ENCODE measurements at places on chromosomes 1 and 21.
A peak's percentile ranks its signal among the peaks of the same experiment; 100 is the strongest.

- DNase-seq: no peak
Observed at GRCh38 chr1:25728301-25728935, 71.6 kb upstream of the SELENON start.

- DNase-seq: no peak
Observed at GRCh38 chr1:1259951-1260600, 13.6 kb upstream of the C1QTNF12 start.

DNA sequence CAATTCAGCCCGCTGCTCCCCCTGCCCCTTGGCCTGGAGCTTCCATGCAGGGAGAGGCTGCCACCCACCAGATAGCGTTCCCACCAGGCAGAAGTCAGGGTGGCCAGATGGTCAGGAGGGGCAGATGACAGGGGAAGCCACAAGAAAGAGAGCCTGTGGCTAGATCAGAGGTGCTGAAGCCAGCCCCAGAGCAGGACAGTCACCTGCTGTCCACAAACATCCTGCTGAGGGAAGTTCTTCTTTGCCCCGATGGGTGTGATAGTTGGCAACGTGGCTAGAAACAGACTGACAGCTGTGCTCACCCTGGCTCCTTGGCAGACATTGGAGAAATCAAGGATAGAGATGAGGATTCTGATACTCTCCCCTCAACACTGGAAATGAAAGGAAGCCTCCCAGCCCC is 27.2 kb upstream of the SRP9 start:
- no peak for DNase-seq

DNA sequence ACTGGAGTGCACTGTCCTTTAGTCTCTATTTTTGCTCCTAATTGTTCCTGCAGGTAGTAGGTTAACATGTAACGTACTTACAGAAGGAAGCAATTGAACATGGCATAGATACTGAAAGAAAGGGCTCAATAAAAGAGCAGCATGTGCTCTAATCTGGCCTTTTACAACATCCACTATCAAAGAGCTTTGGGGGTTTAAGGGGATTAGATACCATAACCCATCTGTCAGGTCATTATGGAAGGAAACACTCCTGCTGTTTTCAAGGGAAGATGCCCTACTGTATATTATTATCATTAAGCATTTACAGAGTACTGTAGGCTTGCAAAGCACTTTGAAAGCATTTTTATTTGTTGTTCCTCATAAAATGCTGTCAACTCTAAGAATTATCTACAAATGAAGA is 152.8 kb downstream of the TTLL7 start:
- DNase-seq: no peak

DNA sequence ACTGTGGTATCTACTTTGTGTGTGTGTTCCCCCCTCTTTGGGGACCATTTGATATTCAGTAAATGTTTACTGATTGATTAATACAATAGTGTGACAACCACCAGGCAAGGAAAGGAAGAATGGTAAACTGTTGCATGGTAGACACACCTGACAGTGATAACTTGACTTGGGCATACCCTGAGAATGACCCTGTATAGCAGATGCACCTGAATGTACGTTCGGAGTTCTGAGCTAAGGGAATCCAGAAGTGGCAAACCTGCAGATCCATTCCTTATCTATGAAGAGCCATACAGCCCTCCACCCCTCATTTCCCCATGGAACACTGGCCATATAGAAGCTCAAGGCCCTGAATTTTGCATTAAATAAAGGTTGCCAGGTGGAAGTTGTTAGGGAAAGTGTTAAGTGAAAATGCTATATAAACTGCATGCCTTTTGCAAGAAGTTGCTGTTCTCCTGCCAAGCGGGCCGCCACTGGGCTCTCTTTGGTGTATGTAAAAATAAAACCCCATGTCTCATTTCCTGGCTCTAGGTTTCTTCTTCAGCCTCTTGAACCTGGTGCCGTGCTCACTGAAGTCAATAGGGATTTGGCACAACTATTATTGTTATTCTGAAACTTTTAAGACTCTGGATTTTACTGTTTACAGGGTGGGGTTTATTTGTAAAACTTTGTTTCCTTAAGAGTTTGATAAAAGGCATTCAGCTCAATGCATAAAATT is 32.6 kb upstream of the DENND1B start:
- no peak for DNase-seq

GRCh38 chr1:27299385-27300271 is 22.3 kb upstream of the TMEM222 start:
- DNase-seq: no peak

- no peak for DNase-seq
Observed at GRCh38 chr1:169271098-169271497, 96.5 kb downstream of the NME7 start.

DNA sequence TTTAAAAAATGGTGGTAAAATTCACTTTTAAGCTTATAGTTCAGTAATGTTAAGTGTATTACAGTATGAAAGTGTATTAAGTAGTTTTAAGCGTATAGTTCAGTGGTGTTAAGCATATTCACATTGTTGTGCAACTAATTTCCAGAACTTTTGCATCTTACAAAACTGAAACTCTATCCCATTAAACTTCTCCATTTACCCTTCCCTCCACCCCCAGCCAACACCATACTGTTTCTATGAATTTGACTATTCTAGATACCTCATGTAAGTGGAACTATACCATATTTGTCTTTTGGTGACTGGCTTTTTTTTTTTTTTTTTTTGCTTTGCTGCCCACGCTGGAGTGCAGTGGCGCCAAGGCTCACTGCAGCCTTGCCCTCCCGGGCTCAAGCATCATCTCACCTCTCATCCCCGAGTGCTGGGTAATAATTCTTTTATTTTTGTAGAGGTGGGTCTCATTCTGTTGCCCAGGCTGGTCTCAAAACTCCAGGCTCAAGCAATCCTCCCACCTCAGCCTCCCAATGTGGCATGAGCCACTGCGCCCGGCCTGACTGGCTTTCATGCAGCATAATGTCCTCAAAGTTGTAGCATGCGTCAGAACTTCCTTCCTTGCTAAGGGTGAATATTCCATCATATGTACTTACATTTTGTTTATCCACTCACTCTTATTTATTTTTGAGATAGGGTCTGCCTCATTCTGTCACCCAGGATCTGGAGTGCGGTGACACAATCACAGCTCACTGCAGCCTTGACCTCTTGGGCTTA is 45.1 kb upstream of the BMP8B start:
- no peak for DNase-seq

GRCh38 chr1:21490774-21491487 is 18.3 kb upstream of the ALPL start:
- DNase-seq: no peak

- DNase-seq: no peak
Observed at GRCh38 chr1:110727246-110727645, 52.5 kb upstream of the KCNA3 start.

DNA sequence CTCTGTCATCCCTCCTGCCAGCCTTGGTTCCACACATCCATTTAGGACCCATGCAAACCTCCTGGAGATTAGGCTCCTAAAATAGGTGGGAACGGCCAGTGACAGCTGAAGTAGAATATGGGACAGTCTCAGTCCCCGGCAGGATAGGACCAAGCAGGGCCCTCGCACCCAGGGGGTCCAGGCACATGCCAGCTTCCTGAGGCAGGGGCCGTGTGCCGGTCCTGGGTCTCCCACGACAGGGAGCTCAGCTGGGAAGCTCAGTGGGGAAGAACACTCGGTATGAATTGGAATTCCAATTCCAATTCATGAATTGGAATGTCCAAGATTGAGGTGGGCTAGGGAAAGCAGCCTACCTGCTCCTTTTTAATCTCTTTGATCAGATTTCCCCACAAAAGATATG is 9.8 kb downstream of the MUL1 start:
- no peak for DNase-seq

DNA sequence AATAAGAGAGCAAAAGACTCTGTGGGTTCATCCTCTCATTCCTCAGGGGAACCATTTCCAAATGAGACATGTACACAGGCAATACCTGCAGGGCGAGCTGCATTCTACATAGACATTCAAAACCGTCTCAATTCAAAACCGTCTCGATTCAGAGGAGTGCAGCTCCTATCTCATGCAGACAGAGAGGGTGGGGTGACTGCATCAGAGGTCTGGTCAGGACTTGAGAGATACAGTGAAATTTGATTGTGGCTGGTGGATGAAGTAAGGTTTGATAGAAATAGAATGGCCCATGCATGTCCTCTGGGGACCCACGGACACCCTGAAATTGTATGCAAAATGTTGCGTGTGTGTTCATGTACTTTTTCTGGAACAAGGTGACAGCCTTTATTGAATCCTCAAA is 27.3 kb downstream of the TEX35 start:
- DNase-seq: no peak

DNA sequence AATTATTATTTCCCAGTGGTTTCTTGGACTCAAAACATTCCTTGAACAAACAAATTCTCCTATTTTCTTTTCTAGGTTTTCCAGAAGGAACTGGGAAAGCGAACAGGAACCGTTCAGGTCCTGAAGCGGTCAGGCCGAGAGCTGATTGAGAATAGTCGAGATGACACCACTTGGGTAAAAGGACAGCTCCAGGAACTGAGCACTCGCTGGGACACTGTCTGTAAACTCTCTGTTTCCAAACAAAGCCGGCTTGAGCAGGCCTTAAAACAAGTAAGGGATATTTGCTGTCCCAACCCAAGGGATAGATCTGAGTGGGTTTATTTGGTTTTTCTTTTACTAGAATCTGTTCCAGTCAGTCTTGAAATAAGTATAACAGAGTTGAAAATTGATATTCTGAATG is 39.4 kb upstream of the BMP8A start:
- DNase-seq: no peak

DNA sequence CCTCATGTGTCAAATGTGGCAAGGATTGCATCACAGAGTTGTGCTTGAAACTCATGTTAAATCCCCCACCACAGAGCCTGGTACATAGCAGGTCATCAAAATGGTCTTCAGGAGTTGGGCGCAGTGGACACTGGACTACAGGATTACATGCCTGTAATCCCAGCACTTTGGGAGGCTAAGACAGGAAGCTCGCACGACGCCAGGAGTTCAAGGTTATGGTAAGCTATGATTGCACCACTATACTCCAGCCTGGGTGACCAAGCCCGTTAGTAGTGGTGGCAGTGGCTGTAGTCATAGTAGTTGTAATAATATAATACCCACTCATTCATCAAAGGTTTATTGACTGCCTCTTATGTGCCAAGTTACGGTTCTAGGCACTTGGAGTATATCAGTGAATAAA is 123.4 kb upstream of the IRF2BP2 start:
- no peak for DNase-seq

DNA sequence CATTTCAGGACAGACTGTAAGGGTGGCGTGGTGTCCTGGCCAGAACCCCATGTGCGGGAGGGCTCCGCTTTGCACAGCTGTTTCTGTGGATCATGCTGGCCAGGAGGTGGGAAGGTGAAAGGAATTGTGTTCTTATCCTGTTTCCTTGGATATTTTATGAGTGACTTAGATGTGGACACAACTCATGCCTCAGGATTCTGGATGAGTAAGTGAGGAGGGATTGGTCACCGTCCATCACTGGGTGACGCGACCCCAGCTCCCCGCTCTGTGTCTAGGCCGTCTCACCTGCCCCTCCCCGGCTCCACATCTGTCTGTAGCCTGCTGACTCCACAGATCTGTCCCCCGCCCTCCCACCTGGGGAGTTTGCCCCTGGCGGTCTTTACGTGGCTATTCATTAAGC is 48.8 kb downstream of the PIK3CD start:
- DNase-seq: no peak

DNA sequence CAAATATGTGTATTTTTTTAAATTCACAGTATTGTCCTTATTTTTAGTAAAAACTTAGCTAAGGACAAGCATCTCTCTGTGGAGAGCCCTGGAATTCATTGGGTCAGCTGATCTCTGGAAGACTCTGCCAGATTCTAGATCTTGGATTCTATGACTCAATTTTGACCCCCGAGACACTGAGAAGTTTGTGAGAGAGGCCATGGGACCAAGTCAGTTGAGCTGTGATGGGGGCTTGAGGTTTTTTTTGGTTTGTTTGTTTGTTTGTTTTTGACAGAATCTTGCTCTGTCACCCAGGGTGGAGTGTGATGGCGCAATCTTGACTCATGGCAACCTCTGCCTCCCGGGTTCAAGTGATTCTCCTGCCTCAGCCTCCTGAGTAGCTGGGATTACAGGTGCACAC is 13.5 kb downstream of the SHISA4 start:
- DNase-seq: no peak

DNA sequence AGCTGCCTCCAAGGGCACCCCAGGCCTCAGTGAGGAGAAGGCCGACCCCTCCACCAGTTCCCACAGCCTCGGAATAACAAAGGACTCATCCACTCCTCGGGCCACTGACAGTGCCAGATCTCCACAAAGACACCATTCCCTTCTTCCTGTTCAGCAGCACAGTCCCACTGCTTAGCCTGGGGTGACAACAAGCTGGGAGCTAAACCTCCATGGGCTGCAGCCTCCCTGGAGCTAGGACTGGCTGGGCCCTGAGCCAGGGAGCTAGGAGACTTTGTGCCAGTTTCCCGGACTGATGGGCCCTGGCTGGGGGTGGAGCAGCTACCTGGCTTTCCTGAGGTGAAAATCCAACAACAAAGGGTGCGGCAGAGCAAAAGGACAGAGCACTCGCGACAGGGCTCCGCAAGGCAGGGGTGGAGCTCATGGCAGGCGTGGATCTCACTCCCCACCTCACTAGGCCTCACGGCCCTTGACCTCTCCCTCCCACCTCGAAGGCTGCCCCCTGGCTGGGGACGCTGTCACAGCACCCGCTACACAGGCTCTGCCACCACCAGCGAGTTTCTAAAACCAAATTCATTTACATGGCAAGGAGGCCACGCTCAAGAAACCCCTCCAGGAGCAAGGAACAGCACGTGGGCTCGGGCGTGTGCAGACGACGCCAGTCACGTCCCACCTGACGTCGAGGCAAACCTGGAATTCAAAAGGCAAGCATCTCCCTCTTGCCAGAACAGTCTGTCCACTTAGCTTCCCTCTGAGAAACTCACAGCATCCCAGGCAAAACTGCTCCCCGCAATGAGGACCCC is 13.8 kb downstream of the SLC35E2B start:
- DNase-seq: peak; percentile 40

DNA sequence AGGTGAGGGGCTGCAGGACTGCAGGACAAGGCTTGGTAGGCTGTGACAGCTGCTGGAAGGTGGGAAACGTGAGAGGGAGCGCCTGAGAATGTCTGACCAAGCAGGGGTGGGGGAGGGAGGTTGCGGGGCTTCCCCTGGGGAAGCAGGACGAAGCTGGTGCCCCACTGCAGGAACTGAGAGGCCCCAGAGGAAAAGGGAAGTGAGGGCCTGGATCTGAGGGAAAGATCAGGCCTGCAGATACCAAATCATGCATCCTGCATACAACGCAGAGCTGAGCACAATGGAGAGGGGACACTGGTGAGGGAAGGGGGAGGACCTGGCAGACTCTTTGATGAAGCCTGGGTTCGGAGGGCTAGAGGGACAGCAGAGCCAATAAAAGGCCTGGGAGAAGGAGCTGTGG is 65.7 kb upstream of the BACE2 start:
- no peak for DNase-seq

- DNase-seq: no peak
Observed at GRCh38 chr21:42162831-42163510, 56.0 kb upstream of the ABCG1 start.

DNA sequence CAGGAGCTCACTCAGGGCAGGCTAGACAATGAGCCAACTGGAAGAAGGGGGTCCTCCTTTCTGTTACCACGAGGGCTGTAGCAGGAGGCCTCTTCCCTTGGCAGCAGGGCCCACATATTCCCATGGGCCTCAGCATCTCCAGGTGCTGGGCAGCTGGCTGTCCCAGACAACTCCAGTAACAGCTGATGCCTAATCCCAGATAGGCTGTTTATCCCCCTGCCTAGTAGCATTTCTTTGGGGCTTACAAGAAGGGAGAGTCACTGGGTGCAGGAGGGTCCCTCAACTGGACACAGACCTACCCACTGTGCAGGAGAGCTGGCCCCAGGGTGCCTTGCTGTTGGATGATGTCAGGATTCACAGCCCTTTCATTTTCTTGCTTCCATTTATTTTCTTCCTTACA is 278.2 kb downstream of the DSCAM start:
- no peak for DNase-seq

All from GM12864 (cell line).